ENCODE measurements at places on chromosomes 3 and 15.

DNA sequence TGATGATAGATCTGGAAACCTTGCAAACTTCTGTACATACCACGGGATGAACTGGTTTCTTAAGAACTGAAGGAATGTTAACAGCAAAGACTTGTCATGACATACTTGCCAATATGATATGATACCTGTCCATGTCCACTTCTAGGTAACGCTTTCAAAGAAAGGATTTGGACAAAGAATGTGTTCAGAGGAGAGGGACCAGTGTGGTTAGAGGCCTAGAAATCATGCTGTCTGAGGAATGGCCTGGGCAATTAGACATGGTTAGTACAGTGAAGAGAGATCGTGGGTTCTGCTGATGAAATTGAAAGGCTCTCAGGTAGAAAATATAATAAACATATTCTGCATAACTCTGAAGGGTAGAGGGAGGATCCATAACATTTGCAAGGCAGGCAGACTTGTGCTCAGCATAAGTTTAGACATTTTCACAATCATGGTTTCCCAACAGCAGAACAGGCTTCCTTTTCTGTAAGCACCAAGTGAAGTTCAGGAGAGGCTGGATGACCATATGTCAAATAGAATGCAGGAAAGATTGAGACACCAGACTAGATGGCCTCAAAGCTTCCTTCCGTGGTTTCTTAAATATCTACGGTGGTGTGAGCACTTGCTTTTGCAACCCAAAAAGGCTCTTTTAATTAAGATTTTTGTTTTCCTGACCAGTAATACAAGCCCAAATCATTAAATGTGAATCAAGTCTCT, 39.9 kb downstream of the TGFBR2 start:
- DNase-seq: no peak

DNA sequence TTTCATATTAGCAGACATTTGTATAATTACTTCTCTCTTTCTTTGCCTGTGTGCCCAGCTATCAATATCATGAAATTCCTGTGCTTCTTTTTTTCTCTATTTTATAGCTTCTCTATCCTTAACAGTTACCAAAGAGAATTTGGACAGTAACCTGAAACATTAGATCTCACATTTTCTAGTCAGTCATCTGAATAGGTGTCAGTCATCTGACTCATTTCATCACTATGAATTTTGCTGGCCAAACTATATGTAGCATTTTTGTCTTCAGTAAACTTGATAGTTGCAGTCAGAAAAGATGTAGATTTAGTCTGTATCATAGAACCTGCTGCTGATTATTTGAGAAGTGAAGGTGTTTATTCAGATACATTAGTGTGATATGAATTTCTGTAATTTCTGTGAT, 52.6 kb downstream of the HMG20A start:
- no peak for DNase-seq

- DNase-seq: no peak
Observed at GRCh38 chr15:68561901-68562300, 16.9 kb upstream of the CORO2B start.

DNA sequence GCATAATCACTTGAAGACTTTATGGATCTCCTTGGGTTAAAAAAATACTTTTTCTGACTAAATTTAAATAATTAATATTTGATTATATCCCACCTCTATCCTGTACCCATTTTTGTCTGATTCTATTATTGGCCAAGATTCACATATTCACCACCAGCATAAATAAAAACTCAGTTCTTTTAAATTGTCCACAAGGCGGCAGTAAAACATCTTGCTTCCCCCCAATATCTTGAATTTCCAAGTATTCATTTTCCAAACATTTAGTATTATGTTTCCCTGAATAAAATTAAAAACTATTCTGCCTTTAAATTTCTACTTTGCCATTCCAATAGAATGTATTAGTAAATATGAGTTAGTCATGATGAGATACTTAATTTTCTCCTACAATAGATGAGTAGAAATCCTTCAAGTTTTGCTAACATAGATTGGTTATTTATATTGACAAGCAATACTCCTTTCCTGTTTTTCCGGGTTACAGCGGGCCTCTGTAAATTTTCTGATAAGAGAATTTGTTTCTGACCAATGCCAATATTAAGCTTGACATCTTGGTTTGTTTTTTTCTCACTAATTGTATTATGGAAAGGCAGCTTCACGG, 218.7 kb upstream of the MDFIC2 start:
- DNase-seq: no peak

DNA sequence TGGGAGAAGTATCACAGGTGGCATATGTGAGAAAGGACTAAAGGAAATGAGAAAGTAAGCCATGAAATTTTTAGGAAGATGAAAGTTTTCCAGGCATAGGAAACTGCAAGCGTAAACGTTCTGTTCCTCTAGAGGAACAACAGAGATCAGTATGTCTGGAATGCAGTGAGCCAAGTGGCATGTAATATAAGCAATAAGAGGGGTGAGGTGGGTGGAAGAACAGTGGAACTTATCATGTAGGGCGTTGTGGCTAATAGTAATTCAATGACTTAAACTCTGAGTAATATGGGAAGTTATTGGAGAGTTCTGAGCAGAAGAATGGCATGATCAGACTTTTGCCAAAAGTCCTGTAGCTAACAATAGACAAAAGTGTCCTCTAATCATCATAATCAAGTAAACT, 902.9 kb downstream of the EPHA3 start:
- no peak for DNase-seq

DNA sequence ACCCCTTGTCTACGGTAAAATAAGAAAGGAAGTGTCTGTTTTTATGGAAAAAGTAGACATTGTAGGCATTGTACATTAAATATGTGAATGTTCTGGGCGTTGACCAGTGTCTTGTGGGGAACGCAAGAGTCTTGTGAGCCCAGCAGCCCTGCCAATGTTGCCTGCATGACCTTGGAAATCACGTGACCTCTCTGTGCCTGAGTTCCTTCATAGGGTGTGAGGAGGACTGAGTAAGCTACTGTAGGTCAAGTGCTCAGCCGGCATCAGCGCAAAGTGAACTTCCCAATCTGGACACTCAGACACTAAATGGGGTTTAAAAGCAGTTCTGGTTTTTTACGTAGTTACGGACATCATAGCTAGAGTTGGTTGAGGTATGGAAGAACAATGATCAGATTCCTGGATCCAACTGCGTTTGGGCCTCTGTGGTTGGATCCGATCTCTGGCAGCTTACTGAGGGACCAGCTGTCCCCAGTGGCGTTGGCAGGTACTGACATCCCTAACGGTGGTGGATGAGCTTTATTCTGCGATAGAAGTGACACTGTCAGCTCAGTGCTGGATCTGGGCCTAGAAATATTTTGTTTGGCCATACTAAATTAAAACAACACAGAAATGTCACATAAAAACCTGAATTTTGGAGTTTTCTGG, 63.8 kb downstream of the SPSB4 start:
- no peak for DNase-seq

DNA sequence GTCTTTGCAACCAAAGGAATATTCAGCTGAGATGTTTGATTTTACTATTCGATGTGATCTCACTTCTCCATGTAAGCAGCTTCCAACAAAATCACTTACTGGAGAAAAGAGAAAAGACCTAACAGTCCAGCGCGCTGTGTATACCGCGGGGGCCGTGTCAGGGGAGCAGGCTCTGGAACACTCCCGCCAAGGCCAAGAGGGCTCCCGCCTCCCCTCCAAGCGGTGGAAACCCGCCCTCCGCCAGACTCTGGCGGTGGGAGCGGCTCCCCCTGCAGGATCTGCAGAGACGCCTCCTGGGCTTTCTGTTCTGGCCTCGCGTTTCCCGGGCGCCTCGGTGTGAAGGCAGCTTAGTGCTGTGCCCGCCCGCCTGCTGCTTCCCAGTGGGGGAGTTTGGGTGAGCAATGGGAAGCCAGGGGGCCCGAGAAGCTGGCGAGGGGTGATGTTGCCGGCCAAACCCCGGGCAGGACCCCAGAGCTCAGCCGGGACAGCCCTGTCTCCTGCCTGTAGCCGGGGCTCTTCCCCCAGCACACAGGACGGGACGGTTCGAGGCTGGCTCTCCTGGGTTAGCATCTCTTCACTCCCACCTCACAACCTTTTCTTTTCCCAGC, 36.3 kb downstream of the CHST14 start:
- DNase-seq: peak; percentile 32

Data from stimulated activated CD8-positive, alpha-beta memory T cell treated with anti-CD3 and anti-CD28 coated beads, Interleukin-15, amount 100 ng/mL, for 1 hour (primary cell).